Activated effector memory CD4-positive, alpha-beta T cell treated with Interleukin-2 at 50 U/mL for 16 hours (primary cell): ENCODE measurements at places on chromosomes 7 and 10.

- no peak for DNase-seq
These were observed 117.1 kb upstream of the DPP6 start for GRCh38 chr7:153935095-153935494.

DNA sequence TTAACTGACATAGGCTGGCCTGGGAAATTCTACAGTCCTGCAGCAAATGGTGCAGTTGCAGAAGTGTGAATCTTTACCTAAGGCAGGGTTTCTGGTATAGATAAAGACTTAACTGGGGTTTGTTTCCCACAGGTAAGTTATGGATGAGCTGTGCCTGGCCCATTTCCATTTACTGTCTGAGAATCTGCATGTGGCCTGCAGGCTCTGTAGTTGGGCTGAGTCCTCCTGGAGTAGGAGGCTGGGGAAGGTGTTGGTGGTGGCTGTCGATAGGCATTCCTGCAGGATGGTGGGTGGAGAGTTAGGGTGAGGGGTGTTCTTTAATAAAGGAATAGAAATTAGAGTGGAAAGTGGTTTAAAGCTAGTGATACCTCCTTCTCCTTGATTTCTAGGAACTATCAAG lies 193.5 kb downstream of the AUTS2 start:
- DNase-seq, result no peak

DNA sequence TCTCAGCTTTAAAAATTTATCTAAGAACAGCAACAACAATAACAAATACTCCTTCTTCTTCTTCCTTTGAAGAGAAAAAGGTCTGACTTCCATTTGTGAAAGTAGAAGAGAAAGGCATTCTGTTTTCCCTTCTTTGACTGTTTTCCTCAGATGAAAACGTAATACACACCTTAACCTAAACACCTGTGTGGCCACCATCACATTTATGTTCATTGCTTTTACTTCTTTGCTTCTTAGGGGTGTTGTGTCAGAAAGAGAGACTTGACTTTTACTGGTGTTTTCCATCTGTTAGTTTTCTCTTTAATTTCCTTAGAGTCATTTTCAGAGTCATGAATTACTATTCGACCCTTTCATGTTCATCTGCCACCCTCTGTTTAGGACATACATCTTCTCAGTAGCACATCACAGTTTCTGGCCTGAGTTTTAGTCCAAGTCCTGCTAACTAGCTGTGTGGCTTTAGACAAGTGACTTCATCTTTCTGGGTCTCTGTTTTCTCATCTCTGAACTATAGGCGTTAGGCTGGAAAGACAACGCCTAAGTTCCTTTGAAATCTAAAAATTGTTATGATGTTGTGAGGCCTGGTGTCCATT lies 283.8 kb downstream of the GATA3 start:
- no peak for DNase-seq

GRCh38 chr10:121823993-121824463 lies 103.8 kb downstream of the ATE1 start:
- no peak for DNase-seq

DNA sequence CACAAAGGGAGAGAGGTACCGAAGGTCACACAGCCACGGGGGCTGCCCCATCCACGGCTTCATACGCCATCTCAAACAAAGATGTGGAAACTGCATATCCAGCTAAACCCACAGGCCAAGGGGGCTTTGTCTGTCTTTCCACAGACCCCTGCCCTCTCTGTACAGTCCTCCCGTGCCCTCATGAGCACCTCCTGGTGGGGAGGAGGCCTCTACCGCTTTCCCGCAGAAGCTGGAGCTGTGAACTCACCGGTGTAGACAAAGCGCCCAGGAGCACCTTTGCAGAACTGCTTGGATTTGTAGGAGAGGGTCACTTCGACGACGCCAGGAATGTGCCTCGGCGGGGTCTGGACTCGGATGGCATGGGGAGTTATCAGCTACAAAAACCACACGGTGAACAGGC lies 97.2 kb downstream of the EBF3 start:
- DNase-seq, result no peak

GRCh38 chr7:152759949-152760853 lies 649 bp downstream of the ACTR3B start:
- peak; percentile 12 for DNase-seq

GRCh38 chr10:60170250-60170649 lies 219.4 kb downstream of the ANK3 start:
- DNase-seq, result no peak

DNA sequence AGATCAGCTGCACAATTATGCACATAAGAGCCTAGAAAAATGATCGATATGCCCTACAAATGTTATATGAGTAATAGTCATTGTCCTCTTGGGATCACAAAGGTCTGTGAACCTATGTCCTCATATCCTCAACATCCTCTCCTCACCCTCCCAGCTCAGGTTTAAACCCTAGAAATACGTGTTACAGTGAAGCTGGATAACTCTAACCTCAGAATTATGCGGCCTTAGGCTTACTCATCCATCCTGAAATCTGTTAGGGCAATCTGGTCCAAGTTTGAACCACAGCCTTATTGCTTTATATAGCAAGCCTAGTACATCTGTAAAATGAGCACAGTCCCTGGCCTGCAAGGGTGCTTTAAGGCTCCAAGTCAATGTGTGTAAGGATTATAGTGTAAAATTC lies 84.2 kb upstream of the FRMD4A start:
- no peak for DNase-seq

GRCh38 chr7:26151953-26152781 lies at the start of gene NFE2L3:
TSS of gene NFE2L3 (plus strand) at chr7:26152198. CDS start at chr7:26152499, 301 bp downstream.
- DNase-seq, result peak; percentile 77

- no peak for DNase-seq
These were observed at the start of gene H2BK1 for GRCh38 chr7:151210087-151210854. TSS of gene H2BK1 (minus strand) at chr7:151210488. CDS start at chr7:151210318, 170 bp downstream.

- DNase-seq, result no peak
These were observed 86.8 kb downstream of the GAD2 start for GRCh38 chr10:26303366-26303765.

DNA sequence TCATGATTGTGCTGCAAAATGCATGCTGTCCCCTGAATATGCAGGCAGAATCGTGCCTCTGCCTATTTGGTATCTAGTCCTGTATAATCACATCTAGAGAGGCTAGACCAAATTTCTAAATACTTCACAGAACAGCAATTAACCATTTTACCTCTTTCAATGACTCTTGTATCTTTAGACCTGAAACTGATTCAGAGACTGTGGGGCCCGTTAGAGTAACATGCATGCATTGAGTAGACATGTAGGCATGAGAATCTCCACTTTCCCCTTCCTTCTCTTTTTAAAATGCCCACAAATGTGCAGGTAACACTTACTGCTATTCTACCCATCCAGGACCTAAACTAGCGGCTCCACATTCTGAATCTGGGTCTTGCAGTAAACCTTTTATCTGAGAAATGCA lies 8.8 kb downstream of the ZNF92 start:
- no peak for DNase-seq

- DNase-seq, result no peak
These were observed 26.7 kb downstream of the ERCC6 start for GRCh38 chr10:49512121-49512809.

- no peak for DNase-seq
These were observed 100.2 kb downstream of the LRMDA start for GRCh38 chr10:75531571-75532031.

- DNase-seq, result no peak
These were observed 35.9 kb downstream of the MTURN start for GRCh38 chr7:30170476-30171205.

DNA sequence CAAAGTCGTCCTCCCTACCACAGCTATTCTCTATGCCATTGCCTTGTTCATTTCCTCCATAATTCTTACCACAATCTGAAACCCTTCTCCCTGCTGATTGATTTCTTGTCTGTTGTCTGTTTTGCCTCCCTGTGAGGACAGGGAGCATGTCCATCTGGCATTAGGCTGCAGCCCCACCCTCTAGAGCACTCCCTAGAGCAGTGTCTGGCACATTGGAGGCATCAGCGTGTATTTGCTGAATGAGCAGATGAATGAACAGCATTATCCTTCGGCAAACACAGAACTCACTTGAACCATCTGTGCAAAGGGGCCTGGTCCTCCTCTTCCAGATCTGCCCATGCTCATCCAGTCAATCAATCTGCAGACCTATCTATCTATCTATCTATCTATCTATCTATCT lies 5.1 kb upstream of the DMBT1 start:
- no peak for DNase-seq

GRCh38 chr10:15587271-15587670 lies 132.5 kb downstream of the ITGA8 start:
- no peak for DNase-seq

GRCh38 chr10:31274310-31274709 lies 44.7 kb upstream of the ZEB1 start:
- no peak for DNase-seq

GRCh38 chr10:123997486-123998196 lies 95.8 kb downstream of the CHST15 start:
- DNase-seq, result no peak

DNA sequence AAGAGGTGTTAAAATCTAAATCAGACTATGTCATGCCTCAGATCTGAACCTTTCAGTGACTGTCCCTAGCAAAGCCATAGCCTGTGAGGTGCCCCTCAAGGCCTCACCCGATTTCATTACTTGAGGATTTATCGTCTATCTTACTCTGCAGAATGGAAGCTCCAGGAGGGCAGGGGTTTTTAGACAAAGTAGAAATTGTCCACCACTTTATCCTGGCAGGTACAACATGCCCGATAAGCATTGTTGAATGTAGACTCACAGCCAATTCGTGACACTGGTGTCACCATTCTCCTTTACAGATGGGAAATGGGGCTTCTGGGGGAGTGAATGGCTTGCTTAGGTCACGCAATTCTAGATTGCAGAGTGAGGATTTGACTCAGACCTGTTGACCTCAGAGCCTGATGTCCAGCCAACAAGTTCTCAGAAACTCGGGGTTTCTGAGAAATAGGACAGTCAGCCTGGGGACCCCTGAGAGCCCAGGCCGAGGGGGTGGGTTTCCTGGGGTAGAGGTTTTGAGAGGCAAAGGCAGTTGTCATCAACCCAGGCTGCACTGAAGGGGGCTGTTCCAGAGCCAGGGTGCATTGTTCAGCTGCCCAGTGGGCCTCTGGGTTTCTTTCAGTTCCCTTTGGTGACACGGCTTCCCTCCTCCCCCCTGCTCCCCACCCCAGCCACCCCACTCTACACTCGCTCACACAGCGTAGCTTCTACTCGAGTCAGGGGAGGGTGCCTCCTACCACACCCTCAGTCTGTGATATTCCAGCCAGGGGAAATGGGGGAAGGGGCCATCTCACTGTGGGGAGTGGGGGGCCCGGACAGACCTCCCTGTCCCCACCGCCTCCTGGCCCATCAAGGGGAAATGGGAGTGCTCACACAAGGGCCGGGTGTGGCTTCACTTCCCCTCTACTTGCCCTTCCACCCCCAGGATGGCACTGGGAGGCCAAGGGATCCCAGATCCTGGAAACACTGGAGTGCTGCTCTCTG lies 3.1 kb upstream of the IRF5 start:
- DNase-seq, result no peak

- no peak for DNase-seq
These were observed 71.8 kb downstream of the ARHGAP21 start for GRCh38 chr10:24651923-24652322.

- DNase-seq, result no peak
These were observed 18.6 kb downstream of the PPP1R3C start for GRCh38 chr10:91614225-91614624.

DNA sequence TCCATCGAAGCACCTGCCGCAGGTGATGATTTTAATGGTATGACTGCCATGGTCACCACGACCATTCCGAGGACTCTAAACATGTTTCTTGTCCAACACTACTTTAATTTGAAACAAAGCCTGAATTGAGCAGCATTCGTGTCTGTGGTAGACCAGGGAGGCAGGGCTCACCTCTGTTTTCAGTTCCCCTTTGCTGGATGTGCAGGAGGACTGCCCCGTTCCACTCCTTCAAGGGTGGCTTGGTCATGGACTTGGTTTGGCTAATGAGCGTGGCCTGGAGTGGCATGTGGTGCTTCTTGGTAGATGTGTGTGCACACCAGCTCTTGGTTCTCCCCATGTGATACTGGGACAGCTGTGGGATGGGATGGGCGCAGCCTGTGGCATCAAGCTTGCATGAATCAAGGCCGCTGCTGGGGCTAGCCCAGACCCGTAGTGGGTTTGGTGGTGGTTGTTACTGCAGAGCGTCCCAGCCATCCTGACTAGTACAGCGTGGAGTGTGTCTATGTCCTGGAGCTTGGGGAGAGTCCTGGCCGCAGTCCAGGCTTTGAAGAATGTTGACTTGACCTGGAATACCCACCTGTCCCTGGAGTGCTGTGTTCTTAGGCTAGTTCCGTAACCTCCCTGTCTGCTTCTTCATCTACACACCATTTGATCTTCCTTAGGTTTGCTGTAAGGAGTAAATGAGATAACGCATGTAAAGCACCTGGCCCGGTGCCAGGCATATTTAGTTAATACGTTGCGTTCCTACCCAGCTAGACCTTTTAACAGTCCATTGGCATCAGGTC lies 34.8 kb downstream of the MGMT start:
- DNase-seq, result no peak

GRCh38 chr10:129760003-129760315 lies 204.1 kb downstream of the EBF3 start:
- DNase-seq, result no peak

GRCh38 chr7:138843632-138844580 lies 45.9 kb upstream of the ATP6V0A4 start:
- DNase-seq, result no peak

DNA sequence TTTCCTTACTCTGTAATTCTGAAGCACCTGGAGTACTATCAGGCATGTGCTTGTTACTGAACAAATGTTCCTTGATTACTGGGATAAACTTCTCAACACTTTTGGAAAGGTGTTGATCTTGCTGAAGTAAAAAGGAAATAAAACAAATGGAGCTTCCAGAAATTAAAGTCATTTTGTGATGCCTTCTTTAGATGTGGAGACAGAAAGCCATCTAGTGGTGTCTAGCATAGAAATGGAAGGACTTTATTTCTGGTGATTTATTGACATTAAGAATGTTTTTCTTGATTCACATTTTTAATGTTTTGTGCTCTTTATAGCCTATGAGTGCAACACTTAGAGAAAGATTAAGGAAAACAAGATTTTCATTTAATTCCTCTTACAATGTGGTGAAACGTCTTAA lies 1.4 kb downstream of the SFR1 start:
- no peak for DNase-seq

DNA sequence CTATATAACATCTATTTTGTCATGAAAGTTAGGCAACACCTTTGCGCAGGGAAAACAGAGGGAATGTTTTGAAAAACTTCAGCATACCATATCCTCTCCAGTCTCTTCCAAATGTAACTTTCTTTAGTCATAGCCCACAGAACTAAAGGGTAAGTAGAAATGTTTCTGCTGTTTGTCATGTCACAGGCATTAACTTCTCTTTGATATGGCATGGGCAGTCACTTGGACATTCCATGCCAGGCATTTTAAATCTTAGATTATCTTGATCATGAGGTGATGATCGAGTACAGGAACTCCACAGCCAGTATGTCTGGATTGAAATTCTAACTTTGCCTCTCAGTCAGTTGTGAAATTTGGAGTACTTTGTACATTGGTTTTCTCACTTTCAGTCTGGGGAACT lies 27.5 kb upstream of the ETV1 start:
- no peak for DNase-seq

DNA sequence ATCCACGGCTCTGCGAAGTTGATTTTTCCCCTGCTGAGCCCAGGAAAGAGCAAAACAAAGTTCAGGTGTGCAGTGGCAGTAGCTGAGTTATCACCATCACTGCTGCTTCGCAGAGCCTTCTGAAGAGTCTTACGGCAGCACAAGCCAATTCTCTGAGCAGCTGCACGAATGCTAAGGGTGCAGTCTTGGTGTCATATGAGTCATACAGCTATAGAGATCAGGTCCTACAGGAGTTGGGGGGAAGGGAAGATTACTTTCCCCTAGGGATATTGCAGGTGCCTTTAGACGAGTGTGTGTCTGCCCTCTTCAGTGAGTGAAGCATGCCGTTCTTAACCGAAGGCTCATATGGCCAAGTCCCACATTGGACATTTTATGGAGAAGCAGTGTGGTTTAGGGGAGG lies 227.8 kb downstream of the CELF2 start:
- DNase-seq, result no peak
